ENCODE measurements at places on chromosomes 16 and 17.

DNA sequence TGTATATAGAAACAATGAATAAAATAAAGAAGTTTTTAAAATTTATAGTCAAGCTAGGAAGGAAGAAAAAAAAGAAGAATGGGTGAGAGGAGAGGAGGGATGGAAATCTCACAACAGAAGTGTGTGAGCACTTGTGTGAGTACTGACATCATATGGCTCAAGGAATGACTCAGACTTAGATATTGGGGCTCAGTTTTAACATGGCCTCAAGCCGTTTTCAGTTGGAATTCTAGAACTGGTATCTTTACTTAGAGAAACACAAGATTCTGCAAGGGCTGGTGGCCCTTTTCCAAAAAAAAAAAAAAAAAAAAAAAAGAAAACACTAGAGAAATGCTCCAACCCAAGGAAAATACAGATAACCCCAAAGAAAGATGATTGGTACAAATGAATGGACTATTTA is 55.1 kb downstream of the STXBP4 start:
- DNase-seq: no peak

- DNase-seq: no peak
Observed at GRCh38 chr17:5540321-5540720, 44.0 kb downstream of the NLRP1 start.

DNA sequence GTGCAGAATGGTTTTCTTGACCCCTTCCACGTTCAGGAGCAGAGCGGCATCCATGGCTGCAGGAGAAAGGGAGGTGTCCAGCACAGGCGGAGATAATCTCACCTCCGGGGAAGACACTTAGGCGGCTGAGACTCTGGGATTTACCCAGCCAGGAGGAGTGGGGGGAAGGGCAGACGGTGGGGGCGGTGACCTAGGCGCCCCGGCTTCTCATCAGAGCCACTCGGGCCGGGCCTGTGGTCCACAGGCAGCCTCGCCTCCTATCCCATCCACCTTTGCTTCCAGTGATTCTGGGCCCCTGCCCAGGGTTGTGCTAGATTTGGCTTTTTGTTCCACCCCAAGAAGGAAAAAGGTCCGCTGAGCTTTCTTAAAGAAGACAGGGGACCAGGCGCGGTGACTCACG is at the start of gene AIPL1:
TSS of gene AIPL1 (minus strand) at position 71 of the 400 bp plus-strand sequence. CDS start at position 54, 17 bp downstream.
- DNase-seq: no peak

- no peak for DNase-seq
Observed at GRCh38 chr16:67667453-67667816, 821 bp downstream of the C16orf86 start.
